Activated naive CD4-positive, alpha-beta T cell treated with anti-CD3 and anti-CD28 coated beads, Interleukin-2, amount 50 U/mL, for 16 hours (primary cell): ENCODE measurements at places on chromosomes 7 and 10.

- DNase-seq: no peak
These were observed 70.9 kb upstream of the MGMT start for GRCh38 chr10:129396021-129396722.

DNA sequence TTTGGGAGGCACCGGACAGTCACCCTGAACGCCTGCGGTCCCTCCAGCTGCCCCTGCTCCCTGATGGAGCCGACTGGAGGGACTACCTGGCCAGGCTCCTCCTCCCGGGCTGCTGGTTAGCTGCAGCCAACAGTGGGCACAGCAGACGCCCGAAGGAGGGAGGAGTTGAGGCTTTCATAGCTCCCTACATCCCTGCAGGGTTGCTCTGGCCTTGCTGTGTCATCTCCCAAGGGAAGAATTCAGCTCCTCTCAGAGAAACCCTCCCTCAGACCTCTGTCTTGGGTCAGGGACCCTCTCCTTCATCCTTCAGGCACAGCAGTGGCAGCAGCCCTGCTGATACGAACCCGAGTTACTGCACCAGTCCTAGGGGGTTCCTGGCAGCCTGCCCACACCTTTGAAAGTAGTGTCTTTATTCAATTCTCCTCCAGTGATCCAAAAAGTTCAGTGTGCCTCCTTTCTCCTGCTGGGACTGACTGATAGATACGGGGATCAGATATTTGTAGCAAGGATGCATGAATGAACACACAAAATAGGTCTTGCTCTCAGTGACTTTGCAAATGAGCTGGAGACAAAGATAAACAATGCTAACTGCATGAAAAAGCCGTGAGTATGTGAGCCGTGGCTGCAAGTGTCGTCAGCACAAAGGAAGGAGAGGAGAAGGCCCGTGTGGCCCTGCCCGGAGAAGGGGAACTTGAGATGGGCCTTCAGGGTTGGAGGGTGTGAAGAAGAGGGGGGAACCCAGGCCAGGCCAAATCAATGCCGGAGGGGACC lies 136.6 kb downstream of the PRKAG2 start:
- DNase-seq: no peak

- peak; percentile 60 for DNase-seq
These were observed at the start of gene LRCH4 for GRCh38 chr7:100585511-100586265. LRCH4 (minus strand) TSS chr7:100586129; CDS start chr7:100586100, 29 bp downstream.

- DNase-seq: no peak
These were observed 59.5 kb upstream of the PRPS1L1 start for GRCh38 chr7:18087026-18087686.

DNA sequence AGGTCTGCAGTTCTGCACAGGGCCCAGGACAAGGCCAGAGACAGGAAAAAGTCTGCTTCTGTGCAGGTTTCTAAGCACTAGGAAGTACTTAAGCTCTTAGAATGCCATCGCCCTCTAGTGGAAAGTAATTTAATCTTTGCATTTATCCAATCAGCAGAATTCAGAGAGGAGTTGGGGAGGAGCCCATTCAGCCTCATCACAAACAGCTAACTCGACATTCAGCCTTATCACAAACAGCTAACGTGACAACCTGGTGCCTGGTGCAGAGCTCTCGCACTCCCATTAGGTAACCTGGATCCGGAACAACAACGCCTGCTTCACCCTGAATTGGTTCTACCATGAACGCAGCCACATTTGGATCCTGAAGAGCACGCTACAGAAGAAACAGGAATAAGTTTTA lies 15.2 kb downstream of the OAT start:
- no peak for DNase-seq

GRCh38 chr7:50304911-50305582 lies 531 bp downstream of the IKZF1 start:
- peak; percentile 72 for DNase-seq

- DNase-seq: no peak
These were observed 293.1 kb upstream of the CACNA2D1 start for GRCh38 chr7:82736633-82737032.

DNA sequence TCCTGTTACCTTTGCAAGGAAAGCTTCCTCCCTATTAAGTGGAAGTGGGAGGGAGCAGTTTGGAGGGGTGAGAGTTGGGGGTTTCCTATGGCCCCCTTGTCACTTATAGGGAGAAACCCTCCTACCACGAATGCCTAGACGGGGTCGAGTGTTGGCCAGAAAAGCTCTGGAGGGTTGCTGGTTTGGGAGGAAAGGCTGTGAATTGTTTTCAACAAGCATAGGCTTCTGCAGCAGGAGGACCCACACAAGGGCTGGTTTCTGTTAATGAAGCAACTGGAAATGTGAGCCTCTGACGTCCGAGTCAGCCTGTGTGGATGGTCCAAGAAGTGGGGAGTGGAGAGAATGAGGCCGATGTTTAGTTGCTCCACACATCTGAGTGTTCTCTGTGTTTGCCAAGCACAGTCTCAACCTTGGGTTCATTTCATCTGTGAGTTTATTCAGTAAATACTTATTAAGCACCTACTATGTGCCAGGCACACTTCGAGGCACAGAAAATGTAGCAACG lies 37.3 kb upstream of the LEP start:
- DNase-seq: no peak

DNA sequence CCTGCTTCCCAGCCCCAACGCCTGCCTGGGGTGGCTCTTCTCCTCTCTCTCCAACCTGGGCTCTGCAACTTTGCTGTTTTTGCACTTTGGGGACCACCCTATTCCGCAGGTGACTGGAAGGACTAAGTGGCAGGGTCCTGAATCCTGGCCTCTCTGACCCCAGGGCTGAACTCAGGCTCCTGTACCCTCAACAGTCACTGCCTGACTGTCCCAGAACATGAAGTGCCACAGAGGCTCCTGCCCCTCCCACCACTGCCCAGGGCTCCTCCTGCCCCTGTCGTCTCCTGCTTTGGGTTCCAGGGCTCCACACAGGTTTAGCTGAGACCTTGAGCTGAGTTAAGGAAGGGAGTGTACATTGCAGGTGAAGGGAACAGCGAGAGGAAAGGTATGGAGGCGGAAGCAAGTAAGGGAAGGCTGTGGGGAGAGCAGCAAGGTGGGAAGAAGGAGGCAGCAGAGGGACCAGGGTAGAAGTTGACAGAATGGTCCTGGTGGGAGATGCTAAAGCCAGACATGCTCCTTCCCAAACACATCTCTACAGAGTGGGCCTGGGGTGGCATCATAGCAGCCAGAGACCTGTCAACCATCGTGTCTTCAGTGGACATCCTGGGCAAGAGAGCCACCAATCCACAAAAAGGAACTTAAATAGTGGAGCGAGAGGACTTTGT lies 5.7 kb upstream of the GRID1 start:
- DNase-seq: no peak

DNA sequence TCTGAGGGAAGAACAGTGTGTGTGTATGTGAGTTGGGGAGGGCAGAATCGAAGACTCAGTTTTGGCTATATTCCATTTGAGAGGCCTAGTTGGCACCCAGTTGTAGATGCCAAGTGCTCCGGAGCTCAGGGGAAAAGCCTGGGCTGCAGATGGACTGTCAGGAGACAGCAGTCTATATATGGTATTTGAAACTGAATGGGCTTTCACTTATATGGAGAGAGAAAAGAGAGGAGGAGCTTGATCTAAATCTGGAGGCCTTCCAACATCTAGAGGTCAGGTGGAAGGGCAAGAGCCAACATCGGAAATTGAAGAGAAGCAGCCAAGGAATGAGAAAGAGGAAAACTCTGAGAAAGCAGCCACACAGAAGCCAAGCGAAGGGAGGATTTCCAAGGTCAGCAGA lies 350.8 kb upstream of the BMPER start:
- no peak for DNase-seq

DNA sequence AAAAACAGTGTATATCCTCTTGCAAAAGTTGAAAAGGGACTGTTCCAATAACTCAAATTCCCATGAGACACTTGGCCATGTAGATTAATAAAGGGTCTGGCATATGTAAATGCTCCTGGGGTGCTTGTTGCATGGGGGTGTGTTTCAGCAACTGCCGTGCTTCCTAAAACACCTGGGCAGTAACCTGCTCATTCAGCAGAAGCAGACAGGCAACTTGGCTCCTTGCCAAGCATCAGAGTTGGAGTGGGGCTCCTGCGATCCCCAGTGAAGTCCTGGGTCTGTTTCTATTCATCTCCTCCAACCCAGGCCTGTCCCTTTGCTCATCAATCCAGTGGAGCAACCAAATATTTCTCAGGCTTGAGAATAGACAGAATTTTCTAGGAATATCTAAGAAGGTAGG lies 42.2 kb upstream of the ADAM12 start:
- DNase-seq: no peak

DNA sequence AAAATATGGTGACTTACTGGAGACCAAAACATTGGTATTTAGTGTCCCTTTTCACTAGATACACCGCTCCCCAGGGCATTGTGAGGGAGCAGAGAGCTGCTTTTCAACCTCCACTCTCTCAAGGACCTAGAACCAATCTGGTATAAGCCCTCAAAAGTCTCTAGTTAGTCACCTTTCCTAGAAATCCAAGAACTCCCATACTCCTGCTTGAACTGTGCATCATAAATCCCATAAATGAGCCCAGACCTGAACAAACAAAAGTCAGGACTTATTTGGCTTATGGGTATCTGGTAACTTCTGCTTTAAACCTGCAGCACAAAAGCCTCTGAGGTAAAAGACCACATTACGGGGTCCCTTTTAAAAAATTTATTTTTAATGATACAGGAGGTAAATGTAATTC lies 603.1 kb upstream of the LRRTM3 start:
- no peak for DNase-seq

GRCh38 chr7:33868166-33868565 lies 37.2 kb upstream of the BMPER start:
- DNase-seq: no peak

- DNase-seq: no peak
These were observed 91.5 kb upstream of the EGR2 start for GRCh38 chr10:62907470-62908212.

GRCh38 chr10:63664341-63664885 lies 143.2 kb downstream of the REEP3 start:
- DNase-seq: no peak

DNA sequence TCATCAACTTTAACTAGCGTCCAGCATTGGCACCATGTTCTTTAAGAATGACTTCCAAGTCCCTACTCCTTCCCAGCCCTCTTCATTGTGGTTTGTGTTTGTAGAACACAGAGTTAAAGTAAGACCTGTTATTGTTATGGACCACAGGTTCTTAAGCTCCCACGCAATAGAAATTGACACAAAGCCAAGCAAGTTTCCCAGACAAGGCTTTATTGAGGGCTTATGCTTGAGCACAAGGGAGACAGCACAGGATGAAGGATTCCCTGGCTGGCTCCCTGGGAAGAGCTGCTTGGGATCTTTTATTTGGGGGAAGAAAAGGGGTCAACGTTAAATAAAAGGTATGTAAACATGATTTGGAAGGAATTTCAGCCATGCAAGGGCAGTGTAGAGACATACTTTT lies 44.3 kb upstream of the PRKCQ start:
- no peak for DNase-seq

GRCh38 chr7:36423633-36424032 lies 34.0 kb downstream of the ANLN start:
- DNase-seq: no peak

- no peak for DNase-seq
These were observed 20.6 kb downstream of the HNRNPA2B1 start for GRCh38 chr7:26179826-26180497.

GRCh38 chr10:30116041-30116491 lies 56.7 kb upstream of the JCAD start:
- DNase-seq: no peak

GRCh38 chr7:38127216-38128207 lies 50.5 kb upstream of the STARD3NL start:
- DNase-seq: no peak

DNA sequence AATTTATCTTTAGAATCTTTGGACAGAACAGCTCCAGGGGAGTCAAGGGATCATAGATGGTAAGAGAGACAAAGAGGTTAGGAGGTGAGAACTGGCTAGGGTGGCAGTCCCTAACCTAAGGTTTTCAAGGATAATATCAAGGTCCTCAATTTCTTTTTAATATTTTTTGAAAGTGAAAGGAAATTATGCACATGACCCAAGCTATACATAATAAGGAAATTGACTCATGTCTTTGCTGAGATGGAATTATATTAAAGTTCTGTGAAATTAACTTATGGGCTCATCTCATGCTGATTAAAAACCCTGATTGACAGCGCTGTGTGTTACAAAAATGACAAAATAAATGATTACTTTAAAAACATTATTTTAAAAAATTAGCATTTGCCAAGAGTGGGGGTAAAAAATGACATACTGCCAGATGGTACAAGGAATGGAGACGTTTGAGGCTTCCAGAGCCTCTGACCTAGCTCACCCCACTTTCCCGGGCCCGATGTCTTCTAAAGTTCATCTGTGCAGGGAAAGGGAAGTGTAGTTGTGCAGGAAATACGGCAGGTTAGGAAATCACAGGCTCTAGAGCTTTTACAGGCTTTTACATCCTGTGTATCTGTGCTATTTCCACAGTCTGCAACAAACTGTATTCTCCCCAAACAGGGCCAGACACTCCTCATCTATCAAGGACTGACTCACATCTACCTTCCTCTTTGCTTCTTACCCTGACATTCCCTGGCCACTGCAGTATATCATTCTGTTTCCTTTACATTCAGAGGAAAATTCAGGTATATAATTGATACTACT lies 185.6 kb upstream of the PRSS58 start:
- no peak for DNase-seq

GRCh38 chr10:21238717-21239116 lies 286.8 kb downstream of the SKIDA1 start:
- DNase-seq: no peak

GRCh38 chr7:44978511-44979366 lies at the start of gene MYO1G:
MYO1G (minus strand) TSS chr7:44979015; CDS start chr7:44978961, 54 bp downstream.
- peak; percentile 66 for DNase-seq

- DNase-seq: no peak
These were observed 557.3 kb downstream of the PHTF2 start for GRCh38 chr7:78355834-78356233.

DNA sequence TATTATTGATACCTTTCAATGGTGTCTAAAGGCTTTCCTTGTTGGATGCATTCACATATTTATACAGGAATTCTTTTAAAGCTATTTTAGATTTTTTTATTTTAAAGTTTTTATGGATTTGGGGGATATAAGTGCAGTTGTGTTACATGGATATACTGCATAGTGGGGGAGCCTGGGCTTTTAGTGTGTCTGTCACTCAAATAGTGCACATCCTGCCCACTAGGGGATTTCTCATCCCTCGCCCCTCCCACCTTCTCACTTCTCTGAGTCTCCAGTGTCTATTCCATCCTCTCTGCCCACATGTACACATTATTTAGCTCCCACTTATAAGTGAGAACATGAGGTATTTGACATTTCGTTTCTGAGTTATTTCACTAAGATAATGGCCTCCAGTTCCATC lies 154.0 kb upstream of the MKI67 start:
- DNase-seq: no peak

- DNase-seq: no peak
These were observed 64.5 kb downstream of the LRRTM3 start for GRCh38 chr10:66990143-66990830.

- DNase-seq: peak; percentile 35
These were observed 140.9 kb downstream of the DNAJB6 start for GRCh38 chr7:157477550-157478212.
